ENCODE measurements at places on chromosomes 1 and 21.
A peak's percentile ranks its signal among the peaks of the same experiment; 100 is the strongest.

GRCh38 chr1:145747398-145748247 is 28.3 kb downstream of the CD160 start:
- H3K4me3 ChIP-seq: no peak overlapping the region
- H3K27me3 ChIP-seq: no peaks in the 10 kb centered on the region
- DNase-seq: no peak
- H3K36me3 ChIP-seq: peaks cover 29% of the 10 kb centered on the region

DNA sequence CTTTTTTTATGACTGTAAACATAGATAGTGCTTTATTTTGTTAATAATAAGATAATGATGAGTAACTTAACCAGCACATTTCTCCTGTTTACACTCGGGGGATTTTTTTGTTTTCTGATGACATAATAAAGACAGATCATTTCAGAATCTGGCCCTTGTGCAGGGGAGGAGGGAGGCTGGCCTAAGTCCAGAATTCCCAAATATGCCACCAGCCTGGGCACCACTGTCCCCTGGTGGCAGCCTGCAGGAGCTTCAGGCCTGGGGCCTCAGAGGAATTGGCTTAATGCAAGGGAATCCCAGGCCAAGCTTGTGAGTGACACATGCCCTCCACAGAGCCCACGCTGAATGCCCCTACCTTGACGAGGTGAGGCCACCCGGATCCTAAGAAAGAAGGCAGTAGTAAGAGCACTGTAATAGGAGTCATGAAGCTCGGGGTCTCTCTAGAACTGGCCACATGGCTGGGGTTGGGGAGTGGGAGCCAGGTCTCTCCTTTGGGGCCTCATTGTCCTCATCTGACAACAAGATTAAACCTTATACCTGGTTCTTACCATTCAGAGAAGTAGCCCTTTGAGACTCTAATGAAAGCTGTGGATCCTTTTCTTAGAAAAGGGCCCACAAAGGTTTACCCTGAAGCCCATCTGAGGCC is 24.1 kb downstream of the ETNK2 start:
- peak; percentile 77 for DNase-seq
- H3K4me1 ChIP-seq: peaks cover 38% of the 10 kb centered on the region
- peaks cover 21% of the 10 kb centered on the region for H3K36me3 ChIP-seq

DNA sequence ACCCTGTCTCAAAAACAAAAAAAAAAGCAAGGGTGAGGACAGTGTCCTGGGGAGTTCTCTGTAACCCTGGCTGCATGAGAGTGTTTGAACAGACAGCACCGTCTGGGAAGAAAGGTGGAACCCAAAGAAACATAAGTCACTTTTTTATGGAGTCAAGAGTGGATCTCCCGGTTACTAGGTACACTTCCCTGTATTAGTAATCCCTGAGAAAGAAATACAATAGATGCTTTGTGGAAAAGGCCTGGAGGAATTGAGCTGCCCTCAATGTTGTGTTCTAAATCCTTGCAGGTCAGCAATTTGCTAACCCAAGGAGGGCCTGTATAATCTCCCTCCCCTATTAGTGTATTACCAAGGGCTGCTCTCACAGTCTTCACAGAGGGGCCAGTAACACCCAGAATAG is 16.6 kb downstream of the DEGS1 start:
- H3K27me3 ChIP-seq: no peaks in the 10 kb centered on the region
- no peak for DNase-seq
- H3K27ac ChIP-seq: no peak overlapping the region
- no peak overlapping the region for H3K4me3 ChIP-seq
- H3K36me3 ChIP-seq: no peaks in the 10 kb centered on the region

DNA sequence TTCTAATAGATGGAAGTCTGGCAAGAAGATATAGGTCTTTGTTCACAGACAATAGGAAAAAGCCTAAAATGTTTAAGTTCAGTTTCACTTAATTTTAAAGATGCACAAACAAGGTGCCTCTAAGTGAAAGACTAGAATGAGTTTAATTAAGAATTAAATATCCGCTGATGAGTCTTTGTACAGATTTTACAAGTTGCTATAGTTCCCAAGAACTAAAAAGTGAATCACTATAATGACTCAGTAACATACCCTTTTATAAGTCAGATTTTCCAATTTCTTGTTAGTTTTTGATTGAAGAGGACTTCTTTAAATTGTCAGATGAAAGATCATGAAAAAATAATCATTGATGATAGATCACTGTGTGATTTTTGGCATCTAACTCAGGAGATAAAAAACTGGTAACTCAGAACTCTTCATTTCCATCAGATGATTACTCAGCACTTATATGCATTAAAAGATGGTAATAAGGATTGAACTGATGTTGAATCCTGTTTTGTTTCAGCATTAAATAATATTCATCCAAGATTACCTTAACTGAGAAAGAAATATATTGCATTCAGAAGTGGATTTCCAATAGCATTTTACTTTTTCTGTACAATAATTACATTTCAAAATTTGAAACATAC is 59.0 kb upstream of the ST6GALNAC3 start:
- no peak overlapping the region for H3K4me3 ChIP-seq
- DNase-seq: no peak
- no peak overlapping the region for H3K27ac ChIP-seq
- H3K4me1 ChIP-seq: peaks cover 8% of the 10 kb centered on the region
- H3K36me3 ChIP-seq: no peaks in the 10 kb centered on the region
- no peaks in the 10 kb centered on the region for H3K27me3 ChIP-seq
